Brain (organoid and tissue), 16 donors: ENCODE measurements at places on chromosomes 2 and 18. TPM values are rescaled to one million over a fixed set of nuclear protein-coding genes. Genes with fewer than 3 reads are reported as not detected.

KRTCAP3 gene
- polyA plus RNA-seq: 14.7 TPM

CNOT9 gene
- 38.1 TPM for polyA plus RNA-seq

CCNT2 gene
- polyA plus RNA-seq: 4.5 TPM

ACTG2 gene
- polyA plus RNA-seq: 1.6 TPM

XPO1 gene
- polyA plus RNA-seq: 47.3 TPM

IL1RL2 gene
- 0.14 TPM for polyA plus RNA-seq
